Liver (tissue), 10 donors: ENCODE measurements at places on chromosomes 3 and 15.

DNA sequence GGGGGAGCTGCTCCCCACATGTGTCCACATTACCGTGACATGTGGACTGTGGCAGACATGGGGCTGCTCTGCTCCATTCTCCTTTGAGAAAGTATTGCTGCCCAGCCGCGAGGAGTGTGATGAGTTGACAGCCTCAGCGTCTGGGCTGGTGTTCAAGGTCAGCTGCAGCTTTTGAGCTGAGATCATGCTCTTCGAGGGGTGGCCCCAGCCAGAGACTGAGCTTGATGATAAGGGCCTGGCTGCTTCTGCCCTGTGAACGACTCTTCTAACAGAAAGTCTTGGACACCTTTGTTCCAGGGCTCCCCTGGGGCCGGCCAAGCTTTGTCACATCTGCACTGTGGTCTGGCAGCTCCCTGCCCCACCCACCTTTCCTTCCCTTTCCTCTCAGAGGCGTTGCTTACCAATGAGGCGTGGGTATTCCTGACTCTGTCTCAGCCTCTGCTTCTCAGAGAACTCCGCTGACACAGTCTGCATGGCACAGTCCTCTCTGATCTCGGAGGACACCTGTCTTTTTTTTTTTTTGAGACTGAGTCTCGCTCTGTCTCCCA lies 86.6 kb downstream of the CHRD start:
- no peaks in the 10 kb centered on the region for H3K36me3 ChIP-seq
- no peaks in the 10 kb centered on the region for H3K27me3 ChIP-seq
- H3K4me1 ChIP-seq: no peaks in the 10 kb centered on the region
- H3K4me3 ChIP-seq: no peak overlapping the region

DNA sequence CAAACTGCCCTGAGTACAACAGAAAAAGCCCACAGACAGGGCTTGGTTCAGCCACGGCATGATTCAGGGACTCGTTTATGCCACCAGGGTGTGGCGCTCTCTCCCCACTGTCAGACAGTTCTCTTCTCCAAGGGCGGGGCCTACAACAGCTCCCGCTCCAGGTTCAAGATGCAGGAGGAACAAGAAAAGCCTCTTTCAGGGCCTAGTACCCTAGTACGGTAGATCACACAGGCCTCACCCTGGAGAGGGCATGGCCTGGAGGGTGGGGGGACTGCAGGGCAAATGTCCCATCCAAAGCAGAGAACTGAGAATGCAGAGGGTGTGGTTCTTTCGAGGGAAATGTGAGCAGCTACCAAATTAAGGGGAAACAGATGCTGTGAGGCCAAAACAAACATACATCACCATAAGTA lies 12.0 kb downstream of the MESD start:
- no peaks in the 10 kb centered on the region for H3K27me3 ChIP-seq
- H3K4me1 ChIP-seq: no peaks in the 10 kb centered on the region
- DNase-seq: peak; percentile 61
- no peak overlapping the region for H3K4me3 ChIP-seq
- peaks cover 1% of the 10 kb centered on the region for H3K36me3 ChIP-seq

- no peaks in the 10 kb centered on the region for H3K36me3 ChIP-seq
- no peak overlapping the region for H3K27ac ChIP-seq
- no peak overlapping the region for H3K4me3 ChIP-seq
These were observed 28.4 kb upstream of the P2RY12 start for GRCh38 chr3:151412989-151413388.

GRCh38 chr15:47577000-47577399 lies 140.3 kb upstream of the SEMA6D start:
- no peaks in the 10 kb centered on the region for H3K4me1 ChIP-seq
- no peaks in the 10 kb centered on the region for H3K27me3 ChIP-seq
- no peak overlapping the region for H3K27ac ChIP-seq
- DNase-seq: no peak
- H3K36me3 ChIP-seq: no peaks in the 10 kb centered on the region
- H3K4me3 ChIP-seq: no peak overlapping the region

- H3K4me3 ChIP-seq: no peak overlapping the region
- H3K27ac ChIP-seq: peak overlapping the region; percentile 16
- no peaks in the 10 kb centered on the region for H3K4me1 ChIP-seq
- no peak for DNase-seq
- peaks cover 5% of the 10 kb centered on the region for H3K27me3 ChIP-seq
These were observed 50.0 kb downstream of the MB21D2 start for GRCh38 chr3:192867645-192868044.

- no peaks in the 10 kb centered on the region for H3K4me1 ChIP-seq
- no peak overlapping the region for H3K4me3 ChIP-seq
- no peak for DNase-seq
- H3K36me3 ChIP-seq: no peaks in the 10 kb centered on the region
- no peaks in the 10 kb centered on the region for H3K27me3 ChIP-seq
These were observed 636.1 kb downstream of the MAGI1 start for GRCh38 chr3:65402597-65402996.

- H3K36me3 ChIP-seq: no peaks in the 10 kb centered on the region
- H3K27me3 ChIP-seq: no peaks in the 10 kb centered on the region
- DNase-seq: no peak
- H3K4me1 ChIP-seq: no peaks in the 10 kb centered on the region
- H3K4me3 ChIP-seq: no peak overlapping the region
- H3K27ac ChIP-seq: no peak overlapping the region
These were observed 199.3 kb upstream of the GOLIM4 start for GRCh38 chr3:168295027-168295426.

- no peak overlapping the region for H3K27ac ChIP-seq
- no peak for DNase-seq
- H3K36me3 ChIP-seq: no peaks in the 10 kb centered on the region
- no peaks in the 10 kb centered on the region for H3K27me3 ChIP-seq
These were observed 7.0 kb downstream of the MFGE8 start for GRCh38 chr15:88906130-88906529.

GRCh38 chr3:141273700-141274410 lies 42.2 kb downstream of the PXYLP1 start:
- H3K27me3 ChIP-seq: no peaks in the 10 kb centered on the region
- no peak for DNase-seq
- no peaks in the 10 kb centered on the region for H3K36me3 ChIP-seq
- peaks cover 8% of the 10 kb centered on the region for H3K4me1 ChIP-seq
- no peak overlapping the region for H3K27ac ChIP-seq

DNA sequence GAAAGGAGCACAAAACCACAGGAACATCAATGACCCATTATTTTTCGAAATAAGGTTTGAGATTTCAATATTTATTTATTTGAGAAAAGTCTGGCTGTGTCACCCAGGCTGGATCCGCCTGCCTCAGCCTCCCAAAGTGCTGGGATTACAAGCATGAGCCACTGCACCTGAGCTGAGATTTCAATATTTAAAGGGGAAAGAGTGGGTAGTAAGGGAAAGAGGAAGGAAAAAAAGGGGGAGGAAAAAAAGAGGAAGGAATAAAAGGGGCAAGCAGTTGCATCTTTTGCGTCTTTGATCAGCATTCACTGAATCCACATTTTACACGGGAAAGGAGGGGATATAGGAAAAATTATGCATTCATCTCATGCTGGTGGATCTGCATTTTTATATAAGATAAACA lies 47.4 kb downstream of the ERICH6 start:
- no peaks in the 10 kb centered on the region for H3K27me3 ChIP-seq
- no peak for DNase-seq
- H3K27ac ChIP-seq: no peak overlapping the region
- H3K4me1 ChIP-seq: no peaks in the 10 kb centered on the region
- no peak overlapping the region for H3K4me3 ChIP-seq

DNA sequence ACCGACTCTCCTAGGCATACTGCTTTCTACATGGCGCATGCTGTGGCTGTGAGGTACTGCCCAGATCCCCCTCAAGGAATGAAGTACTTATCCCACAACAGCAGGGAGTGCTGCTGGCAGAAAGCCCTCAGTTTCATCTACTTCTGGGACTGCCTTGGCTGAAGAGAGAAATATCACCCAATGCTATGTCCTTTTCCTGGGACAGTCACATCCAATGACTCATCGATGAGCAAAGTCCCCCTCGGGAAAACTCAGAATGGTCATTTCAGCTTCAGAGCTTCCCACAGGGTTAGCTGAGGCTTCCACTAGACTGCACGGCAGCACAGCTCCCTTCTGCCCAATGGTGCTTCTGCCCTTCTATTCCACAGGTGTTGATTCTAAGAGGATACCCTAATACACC lies 3.6 kb upstream of the NMD3 start:
- no peak for DNase-seq
- no peaks in the 10 kb centered on the region for H3K27me3 ChIP-seq
- H3K36me3 ChIP-seq: no peaks in the 10 kb centered on the region
- no peak overlapping the region for H3K4me3 ChIP-seq

- no peaks in the 10 kb centered on the region for H3K27me3 ChIP-seq
- H3K4me1 ChIP-seq: no peaks in the 10 kb centered on the region
- H3K27ac ChIP-seq: no peak overlapping the region
- no peaks in the 10 kb centered on the region for H3K36me3 ChIP-seq
- no peak overlapping the region for H3K4me3 ChIP-seq
These were observed 23.1 kb downstream of the CMTM8 start for GRCh38 chr3:32261545-32261944.

- no peaks in the 10 kb centered on the region for H3K27me3 ChIP-seq
- no peak for DNase-seq
- H3K4me1 ChIP-seq: peaks cover 2% of the 10 kb centered on the region
- H3K36me3 ChIP-seq: no peaks in the 10 kb centered on the region
- H3K27ac ChIP-seq: no peak overlapping the region
These were observed 97.4 kb downstream of the ST6GAL1 start for GRCh38 chr3:187027531-187028278.

DNA sequence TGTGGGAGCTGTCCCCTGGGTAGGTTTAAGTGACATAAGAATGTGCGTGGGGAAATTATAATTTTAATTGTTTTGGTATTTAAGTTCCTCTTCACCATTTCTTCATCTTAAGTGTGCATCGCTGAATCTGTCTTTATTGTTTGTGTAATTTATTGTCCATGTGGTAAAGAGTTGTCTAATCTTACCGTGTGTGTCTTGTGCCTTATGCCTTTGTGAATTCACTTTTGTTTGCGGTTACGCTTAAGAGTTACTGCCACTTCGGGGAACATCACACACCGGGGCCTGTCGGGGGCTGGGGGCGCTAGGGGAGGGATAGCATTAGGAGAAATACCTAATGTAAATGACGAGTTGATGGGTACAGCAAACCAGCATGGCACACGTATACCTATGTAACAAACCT lies 767 bp downstream of the WDR48 start:
- H3K4me3 ChIP-seq: peak overlapping the region; percentile 86
- no peaks in the 10 kb centered on the region for H3K36me3 ChIP-seq
- peak overlapping the region; percentile 95 for H3K27ac ChIP-seq

GRCh38 chr15:63048776-63049665 lies 6.5 kb downstream of the TPM1 start:
- peak; percentile 67 for DNase-seq
- H3K27me3 ChIP-seq: peaks cover 3% of the 10 kb centered on the region
- peaks cover 41% of the 10 kb centered on the region for H3K4me1 ChIP-seq
- H3K36me3 ChIP-seq: no peaks in the 10 kb centered on the region

GRCh38 chr3:62249855-62250543 lies 123.4 kb downstream of the FEZF2 start:
- H3K4me3 ChIP-seq: no peak overlapping the region
- H3K27me3 ChIP-seq: no peaks in the 10 kb centered on the region
- no peaks in the 10 kb centered on the region for H3K36me3 ChIP-seq
- H3K27ac ChIP-seq: no peak overlapping the region

DNA sequence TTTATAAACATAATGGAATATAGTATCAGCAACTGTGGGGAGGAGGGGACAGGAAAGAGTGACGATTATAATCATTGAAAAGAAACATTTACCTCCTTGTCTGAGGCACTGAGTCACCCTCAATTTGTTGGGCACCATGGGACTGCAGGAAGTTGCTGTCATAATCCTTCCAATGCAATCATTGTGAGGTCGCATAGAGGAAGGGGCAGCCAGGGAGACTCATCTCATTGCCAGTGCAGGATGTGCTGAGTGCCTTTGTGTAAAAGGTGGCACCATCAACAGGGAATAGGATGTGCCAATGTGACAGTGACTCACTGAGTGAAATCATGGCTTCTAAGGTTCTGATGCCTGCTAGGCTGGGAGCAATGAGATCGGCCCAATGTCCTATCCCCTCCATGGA lies 300.4 kb upstream of the ADAMTS9 start:
- H3K27me3 ChIP-seq: no peaks in the 10 kb centered on the region
- DNase-seq: no peak
- H3K36me3 ChIP-seq: no peaks in the 10 kb centered on the region

- H3K4me1 ChIP-seq: no peaks in the 10 kb centered on the region
- no peaks in the 10 kb centered on the region for H3K36me3 ChIP-seq
- no peak overlapping the region for H3K4me3 ChIP-seq
- no peaks in the 10 kb centered on the region for H3K27me3 ChIP-seq
- H3K27ac ChIP-seq: no peak overlapping the region
These were observed 66.0 kb downstream of the KBTBD8 start for GRCh38 chr3:67064105-67064504.

DNA sequence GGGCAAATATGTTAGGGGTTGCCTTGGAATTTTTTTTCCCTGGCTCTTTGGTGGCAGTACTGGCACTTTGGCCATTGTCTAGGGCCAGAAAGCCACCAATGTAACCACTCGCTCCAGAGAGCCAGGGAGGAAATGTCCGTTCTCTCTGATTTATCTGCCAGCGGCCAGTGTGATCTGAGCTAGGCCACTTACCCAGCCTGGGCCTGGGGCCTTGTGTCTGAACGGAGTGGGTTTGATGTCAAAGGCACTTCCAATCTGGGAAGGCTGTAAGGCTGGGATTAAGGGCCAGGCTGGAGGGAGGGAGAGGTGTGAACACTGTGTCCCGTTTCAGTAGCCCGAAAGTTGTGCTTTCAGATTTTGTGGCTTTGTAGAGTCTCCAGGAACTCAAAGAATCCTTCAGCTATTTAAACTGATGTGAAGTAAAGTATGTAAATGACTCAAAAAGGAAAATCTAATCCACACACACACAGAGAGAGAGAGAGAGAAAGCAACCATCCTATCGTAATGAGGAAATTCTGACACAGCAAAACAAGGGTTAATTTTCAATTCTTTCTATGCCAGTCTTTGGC lies 271.0 kb downstream of the PDZRN3 start:
- H3K27me3 ChIP-seq: no peaks in the 10 kb centered on the region
- no peaks in the 10 kb centered on the region for H3K36me3 ChIP-seq
- DNase-seq: no peak
- H3K4me3 ChIP-seq: no peak overlapping the region
- H3K4me1 ChIP-seq: no peaks in the 10 kb centered on the region

GRCh38 chr3:16687221-16687620 lies 82.0 kb upstream of the DAZL start:
- H3K4me1 ChIP-seq: no peaks in the 10 kb centered on the region
- no peak for DNase-seq
- no peaks in the 10 kb centered on the region for H3K36me3 ChIP-seq
- no peaks in the 10 kb centered on the region for H3K27me3 ChIP-seq
